ENCODE measurements at places on chromosomes 6 and 20. TPM values are rescaled to one million over a fixed set of nuclear protein-coding genes. Genes with fewer than 3 reads are reported as not detected.

TRAPPC3L gene
- not detected for total RNA-seq

GRCh38 chr6:155267411-155267810, 3.6 kb downstream of the CLDN20 start:
- no peak for DNase-seq

- no peak for DNase-seq
Measured at GRCh38 chr20:51265361-51265760, 242.5 kb upstream of the KCNG1 start.

GRCh38 chr6:10850728-10851127, 12.4 kb upstream of the MAK start:
- DNase-seq, result no peak

NCOA6 gene
- total RNA-seq, result 6.1 TPM

- peak; percentile 39 for DNase-seq
Measured at GRCh38 chr6:105780146-105780860, 305.8 kb upstream of the PRDM1 start.

GRCh38 chr6:77834591-77834996, 181.8 kb downstream of the MEI4 start:
- DNase-seq, result no peak

POLH gene
- total RNA-seq, result 8.7 TPM

GRCh38 chr6:48080227-48081009, 30.6 kb downstream of the PTCHD4 start:
- DNase-seq, result no peak

PPIL1 gene
- 57.1 TPM for total RNA-seq

DNA sequence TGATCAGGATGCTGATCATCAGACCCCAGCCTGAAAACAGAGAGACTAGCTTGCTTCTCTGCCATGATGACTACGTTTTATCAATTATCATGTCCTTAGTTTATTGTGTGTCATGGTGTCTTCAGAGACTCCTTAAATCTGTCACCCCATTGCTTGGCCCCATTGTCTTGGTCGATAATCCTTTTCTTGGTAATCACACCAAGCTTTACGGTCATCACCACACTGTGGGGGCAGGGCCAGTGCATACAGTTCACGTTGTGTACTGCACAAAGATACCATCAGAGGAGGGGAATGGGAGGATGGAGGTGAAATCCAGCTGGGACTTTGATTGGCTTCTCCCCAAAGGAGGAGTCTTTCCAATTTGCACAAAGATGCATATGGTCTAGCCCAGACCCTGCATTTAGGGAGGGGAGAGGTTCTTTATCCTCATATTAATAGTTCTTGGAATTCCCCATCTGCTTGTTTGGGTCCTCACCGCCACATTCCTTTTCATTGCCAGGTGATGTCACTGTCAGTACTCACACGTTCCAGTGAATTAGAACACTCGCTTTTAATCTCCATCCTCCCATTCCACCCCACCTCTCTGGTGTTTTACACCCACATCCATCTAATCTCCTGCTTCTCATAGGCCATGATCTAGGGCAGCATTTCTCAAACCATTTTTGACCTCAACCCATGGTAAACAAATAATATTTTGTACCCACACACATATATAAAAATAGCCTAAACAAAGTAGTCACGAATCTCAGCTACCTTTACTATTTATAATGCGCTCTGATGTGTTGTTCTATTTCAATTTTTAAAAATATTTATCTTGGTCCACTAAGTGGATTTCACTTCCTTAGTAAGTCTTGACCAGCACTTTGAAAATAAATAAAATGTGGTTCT, 5.7 kb downstream of the ETV7 start:
- DNase-seq, result no peak

GRCh38 chr6:132218059-132218696, 183.1 kb downstream of the MOXD1 start:
- peak; percentile 48 for DNase-seq

- no peak for DNase-seq
Measured at GRCh38 chr6:25484900-25485299, 167.1 kb upstream of the SCGN start.

GRCh38 chr6:8839626-8840025, 404.3 kb upstream of the SLC35B3 start:
- DNase-seq, result no peak

MKKS gene
- total RNA-seq, result 21.1 TPM

DNA sequence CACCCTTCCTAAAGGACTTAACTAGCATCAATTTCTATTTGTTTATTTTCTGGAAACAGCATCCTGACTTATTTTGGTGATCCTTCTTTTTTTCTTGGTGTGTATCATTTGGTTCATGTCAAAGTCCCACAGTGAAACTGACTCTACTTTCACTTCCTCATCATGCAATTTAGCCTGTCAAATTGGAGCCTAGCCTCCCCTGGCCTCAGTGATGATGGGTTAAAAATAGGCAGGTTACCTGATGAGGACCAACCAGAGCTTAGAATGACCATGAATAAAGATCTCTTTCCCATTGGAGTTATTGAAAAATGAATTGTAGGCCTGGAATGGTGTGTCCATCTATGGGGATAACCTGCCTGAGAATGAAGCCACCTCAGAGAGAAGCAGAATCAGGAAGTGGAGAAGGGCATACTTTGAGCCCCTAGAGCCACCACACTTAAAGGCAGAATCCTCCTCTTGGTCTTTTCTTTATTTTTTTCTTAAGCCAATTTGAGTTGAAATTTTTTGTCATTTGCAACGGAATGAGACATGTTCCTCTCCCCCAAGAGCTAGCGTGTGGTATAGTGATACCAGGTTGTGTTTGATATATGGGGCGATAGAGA, 105.6 kb downstream of the BTBD3 start:
- DNase-seq, result no peak

GRCh38 chr6:44497807-44498206, 110.3 kb downstream of the CDC5L start:
- DNase-seq, result no peak

GRCh38 chr6:55299286-55299985, 27.8 kb upstream of the GFRAL start:
- no peak for DNase-seq

PLTP gene
- total RNA-seq, result 18.5 TPM

TTBK1 gene
- not detected for total RNA-seq

PPARD gene
- total RNA-seq, result 2.9 TPM

C20orf204 gene
- total RNA-seq, result 0.59 TPM

- DNase-seq, result no peak
Measured at GRCh38 chr6:122740936-122741335, 38.6 kb upstream of the FABP7 start.

DNA sequence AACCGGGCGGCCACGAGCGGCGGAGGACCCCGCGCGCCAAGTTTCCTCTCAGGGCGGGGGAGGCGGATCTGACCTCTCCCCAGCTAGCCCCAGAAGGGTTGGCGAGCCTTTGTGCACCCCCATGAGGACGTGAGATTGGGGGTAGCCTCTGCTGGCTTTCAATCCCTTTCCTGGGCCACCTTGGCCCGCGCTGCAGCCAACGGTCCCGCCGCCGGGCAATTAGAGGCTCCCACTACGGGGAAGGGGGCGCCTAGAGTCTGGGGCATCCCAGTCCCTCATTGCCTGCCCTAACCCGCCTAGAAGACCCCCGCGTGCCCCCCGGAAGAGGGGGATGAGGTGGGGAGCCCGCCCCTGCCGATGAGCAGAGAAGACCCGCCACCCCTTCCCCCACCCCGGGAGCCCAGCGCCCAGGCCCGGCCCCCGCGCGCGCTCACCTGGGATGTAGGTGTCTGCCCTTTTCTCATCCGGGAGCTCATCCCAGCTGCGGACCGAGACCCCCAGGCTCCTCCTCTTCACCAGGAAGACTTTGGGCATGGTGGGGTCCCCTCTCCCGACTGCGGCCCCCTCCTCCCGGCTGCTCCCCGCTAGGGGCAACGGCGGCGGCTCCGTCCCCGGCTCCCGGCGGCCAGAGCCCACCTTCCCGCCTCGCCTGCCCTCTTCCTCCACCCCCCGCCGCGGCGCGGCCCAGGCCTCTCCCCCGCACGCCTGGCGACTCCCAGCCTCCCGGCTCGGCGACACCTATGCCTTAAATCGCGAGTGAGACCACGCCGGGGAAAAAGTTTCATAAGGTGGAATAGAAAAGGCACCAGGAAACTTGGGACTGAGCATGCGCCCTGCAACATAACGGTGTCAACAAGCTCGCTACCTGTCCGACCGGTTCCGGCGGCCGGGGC, at the start of gene OVOL2:
Gene OVOL2, minus strand, starts transcription at position 816 of the 893 bp plus-strand sequence. Its CDS starts 282 bp downstream, at position 534.
- DNase-seq, result no peak

GRCh38 chr6:151325075-151326050, 66.0 kb downstream of the ZBTB2 start:
- peak; percentile 56 for DNase-seq

GRCh38 chr6:68975064-68975463, 340.0 kb downstream of the ADGRB3 start:
- peak; percentile 93 for DNase-seq

- DNase-seq, result no peak
Measured at GRCh38 chr6:53154071-53154470, 5.4 kb upstream of the GCM1 start.

SLC35D3 gene
- total RNA-seq, result not detected

- DNase-seq, result no peak
Measured at GRCh38 chr20:17843246-17844132, 125.1 kb downstream of the SNX5 start.

RRAGD gene
- 165 TPM for total RNA-seq

GRCh38 chr6:89402776-89403175, 9.3 kb downstream of the RRAGD start:
- no peak for DNase-seq

DNA sequence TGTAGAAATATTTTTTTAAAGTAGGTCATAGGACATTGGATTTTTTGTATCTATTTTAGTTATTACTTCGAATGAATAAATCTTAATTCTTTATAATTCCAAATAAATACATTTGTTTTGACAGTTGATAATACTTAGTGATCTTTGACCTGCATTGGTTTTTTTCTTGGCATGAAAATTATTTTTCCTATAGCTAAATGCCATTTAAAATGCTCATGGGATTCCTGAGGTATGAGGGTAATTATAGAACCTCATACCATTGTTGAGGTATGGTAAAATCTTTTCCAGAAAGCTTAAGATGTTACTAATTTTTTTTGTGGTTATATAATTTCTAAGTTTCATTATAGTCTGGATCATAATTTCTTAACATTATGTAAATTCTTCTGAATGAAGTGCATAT, 8.3 kb downstream of the PM20D2 start:
- no peak for DNase-seq

GRCh38 chr20:15056246-15056645, 718.8 kb upstream of the FLRT3 start:
- no peak for DNase-seq

- DNase-seq, result no peak
Measured at GRCh38 chr6:125945378-125946141, 11.0 kb upstream of the HINT3 start.

CDH26 gene
- 0.27 TPM for total RNA-seq

LINC00237 gene
- total RNA-seq, result not detected

DNA sequence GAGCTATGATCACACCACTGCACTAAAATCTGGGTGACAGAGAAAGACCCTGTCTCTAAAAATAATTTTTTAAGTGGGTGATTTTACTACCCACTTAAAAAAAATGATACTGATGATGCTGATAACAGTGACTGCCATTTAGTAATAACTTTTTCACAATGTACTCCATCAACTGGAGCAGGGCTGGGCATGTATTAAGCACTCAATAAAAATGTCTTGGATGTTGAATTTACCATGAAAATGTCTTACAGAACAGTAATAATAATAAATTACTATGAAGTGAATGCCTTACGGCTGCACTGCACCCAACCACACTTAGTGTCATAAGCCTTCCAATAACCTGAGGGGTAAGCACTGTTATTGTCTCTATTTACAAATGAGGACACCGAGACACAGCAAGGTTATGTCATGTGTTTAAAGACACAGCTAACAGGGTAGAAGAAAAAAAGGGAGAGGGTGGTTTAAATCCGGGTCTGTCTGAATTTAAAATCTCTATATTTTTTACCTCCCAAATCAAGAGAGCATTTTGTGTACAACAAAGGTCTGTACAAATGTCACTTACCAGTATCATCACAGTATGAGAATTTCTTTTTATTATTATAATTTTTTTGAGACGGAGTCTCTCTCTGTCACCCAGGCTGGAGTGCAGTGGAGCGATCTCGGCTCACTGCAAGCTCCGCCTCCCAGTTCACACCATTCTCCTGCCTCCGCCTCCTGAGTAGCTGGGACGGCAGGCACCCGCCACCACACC, 21.5 kb downstream of the RIMS4 start:
- no peak for DNase-seq

DNA sequence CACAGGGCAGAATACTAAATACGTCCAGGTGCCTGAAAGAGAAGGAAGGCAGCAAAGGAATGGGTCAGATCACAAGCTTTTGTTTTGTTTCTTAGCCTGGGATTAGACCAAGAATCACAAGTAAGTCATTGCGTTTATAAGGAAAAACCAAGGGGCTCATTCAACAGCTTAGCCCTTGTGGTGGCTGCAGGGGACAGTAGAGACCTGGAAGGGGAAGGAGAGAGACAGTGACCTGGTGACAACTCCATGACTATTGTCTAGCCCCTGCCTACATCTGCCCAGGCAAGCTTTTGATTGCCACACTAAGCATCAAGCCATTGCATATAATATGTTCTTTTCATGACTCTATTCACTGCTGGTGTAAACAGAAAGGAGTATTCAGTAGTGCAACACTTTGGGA, 30.2 kb upstream of the TBC1D7 start:
- DNase-seq, result no peak

DNA sequence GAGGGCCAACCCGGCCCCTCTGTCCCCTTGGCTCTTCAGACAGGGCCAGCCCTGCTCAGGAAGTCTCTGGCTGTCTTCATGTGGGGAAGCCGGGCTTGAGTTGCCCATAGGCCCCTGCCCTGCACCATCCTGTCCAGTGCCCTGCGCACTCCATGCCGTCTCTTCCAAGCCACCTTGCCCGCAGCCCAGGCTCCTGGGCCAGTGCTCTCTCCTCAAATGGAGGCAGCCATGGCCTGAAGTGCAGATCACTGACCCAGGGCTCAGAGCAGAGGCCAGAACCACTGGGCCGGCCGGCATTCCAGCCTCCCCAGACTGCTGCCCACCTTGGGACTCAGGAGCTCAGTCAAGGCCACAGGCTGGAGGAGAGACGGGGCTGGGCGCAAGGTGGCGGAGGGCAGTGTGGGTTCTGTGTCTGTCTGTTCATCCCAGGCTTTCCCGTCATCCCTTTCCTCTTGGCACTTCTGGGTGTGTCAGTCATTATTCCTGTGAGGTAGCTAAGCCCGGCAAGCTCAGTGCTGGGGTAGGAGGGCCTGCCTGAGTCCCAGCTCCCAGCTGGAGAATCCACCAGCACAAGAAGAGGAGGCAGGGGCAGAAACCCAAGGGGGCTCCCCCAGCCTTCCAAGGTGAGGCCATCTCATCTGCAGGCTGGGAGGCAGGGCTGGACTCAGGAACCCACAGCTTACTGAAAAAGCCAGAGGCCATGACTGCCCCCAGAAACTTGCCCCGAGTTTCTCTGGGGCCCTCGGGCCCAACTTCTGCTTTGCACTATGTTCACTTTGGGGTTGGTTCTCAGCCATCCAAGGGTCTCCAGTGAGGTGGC, 22.4 kb downstream of the SDCBP2 start:
- DNase-seq, result no peak

GRCh38 chr20:50713657-50714101, 17.7 kb upstream of the PARD6B start:
- peak; percentile 62 for DNase-seq

ACTL10 gene
- total RNA-seq, result not detected

NXT1 gene
- 43.4 TPM for total RNA-seq

- DNase-seq, result peak; percentile 56
Measured at GRCh38 chr6:90319044-90319443, 22.4 kb upstream of the BACH2 start.
